NCI-H1930 (cell line): ENCODE measurements at places on chromosomes 11 and 22.

GRCh38 chr11:82906236-82906635 is 4.7 kb downstream of the DDIAS start:
- DNase-seq: peak; percentile 25

DNA sequence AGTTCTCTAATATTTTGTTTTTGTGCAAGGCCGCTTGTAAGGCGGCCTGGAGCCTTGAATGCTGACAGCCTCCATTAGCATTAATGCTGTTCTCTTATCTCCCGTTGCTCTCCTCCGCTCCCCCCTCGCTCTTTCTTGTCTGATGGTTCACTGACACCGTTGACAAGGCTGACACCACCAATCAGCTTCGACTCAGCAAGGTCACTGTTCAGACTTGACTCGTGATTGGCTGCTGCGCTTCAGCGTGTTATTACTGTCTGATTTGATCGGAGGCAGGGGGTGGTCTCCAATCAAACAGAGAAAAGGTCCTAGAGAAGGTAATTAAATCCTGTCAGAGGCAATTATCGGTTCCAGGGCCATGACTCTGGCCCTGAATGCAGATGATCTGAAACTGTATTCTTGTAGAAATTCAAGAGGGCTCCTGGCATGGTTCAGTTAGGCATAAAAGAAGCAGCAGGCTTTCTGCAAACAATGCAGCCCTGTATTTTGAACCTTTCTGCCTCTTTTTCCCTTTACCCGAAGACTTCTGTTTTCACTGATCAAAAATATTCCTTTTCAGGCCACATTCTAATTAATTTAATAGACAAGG is 49.3 kb upstream of the MPPED2 start:
- peak; percentile 10 for DNase-seq

- peak; percentile 36 for DNase-seq
Measured at GRCh38 chr11:1202776-1203504, 19.9 kb upstream of the MUC5B start.

- no peak for DNase-seq
Measured at GRCh38 chr11:74520316-74520715, 26.8 kb upstream of the LIPT2 start.
